Karpas-422 (cell line): ENCODE measurements at places on chromosomes 6 and 20. TPM values are rescaled to one million over a fixed set of nuclear protein-coding genes. Genes with fewer than 3 reads are reported as not detected.

DNA sequence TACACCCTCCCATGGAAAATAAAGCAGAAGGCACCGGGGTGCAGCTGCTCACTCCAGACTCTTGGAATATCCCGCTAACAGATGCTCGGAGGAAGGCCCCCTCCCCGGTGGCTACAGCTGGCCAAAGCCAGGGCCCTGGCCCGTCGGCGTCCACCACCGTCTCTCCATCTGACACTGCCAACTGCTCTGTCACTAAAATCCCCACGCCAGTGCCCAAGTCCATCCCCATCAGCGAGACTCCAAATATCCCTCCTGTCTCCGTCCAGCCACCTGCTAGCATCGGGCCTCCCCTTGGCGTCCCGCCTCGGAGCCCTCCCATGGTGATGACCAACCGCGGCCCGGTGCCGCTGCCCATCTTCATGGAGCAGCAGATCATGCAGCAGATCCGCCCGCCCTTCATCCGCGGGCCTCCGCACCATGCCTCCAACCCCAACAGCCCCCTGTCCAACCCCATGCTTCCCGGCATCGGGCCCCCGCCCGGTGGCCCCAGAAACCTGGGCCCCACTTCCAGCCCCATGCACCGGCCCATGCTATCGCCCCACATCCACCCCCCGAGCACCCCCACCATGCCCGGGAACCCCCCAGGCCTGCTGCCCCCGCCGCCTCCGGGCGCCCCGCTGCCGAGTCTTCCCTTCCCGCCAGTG lies 143.9 kb downstream of the SOBP start:
- no peaks in the 10 kb centered on the region for H3K4me1 ChIP-seq
- no peaks in the 10 kb centered on the region for H3K27me3 ChIP-seq
- peaks cover 9% of the 10 kb centered on the region; the same call in 1 of the 2 replicates for H3K36me3 ChIP-seq

- H3K27me3 ChIP-seq: peaks cover 5% of the 10 kb centered on the region; the same call in 1 of the 2 replicates
- no peak overlapping the region for H3K4me3 ChIP-seq
- no peak overlapping the region for H3K27ac ChIP-seq
- DNase-seq: no peak
- H3K36me3 ChIP-seq: no peaks in the 10 kb centered on the region
Measured at GRCh38 chr20:18225632-18226031, 62.7 kb upstream of the ZNF133 start.

GRCh38 chr20:967796-968742 lies 34.0 kb downstream of the RSPO4 start:
- no peaks in the 10 kb centered on the region for H3K4me1 ChIP-seq
- no peaks in the 10 kb centered on the region for H3K27me3 ChIP-seq
- no peak overlapping the region for H3K27ac ChIP-seq
- H3K4me3 ChIP-seq: no peak overlapping the region
- no peaks in the 10 kb centered on the region for H3K36me3 ChIP-seq

DNA sequence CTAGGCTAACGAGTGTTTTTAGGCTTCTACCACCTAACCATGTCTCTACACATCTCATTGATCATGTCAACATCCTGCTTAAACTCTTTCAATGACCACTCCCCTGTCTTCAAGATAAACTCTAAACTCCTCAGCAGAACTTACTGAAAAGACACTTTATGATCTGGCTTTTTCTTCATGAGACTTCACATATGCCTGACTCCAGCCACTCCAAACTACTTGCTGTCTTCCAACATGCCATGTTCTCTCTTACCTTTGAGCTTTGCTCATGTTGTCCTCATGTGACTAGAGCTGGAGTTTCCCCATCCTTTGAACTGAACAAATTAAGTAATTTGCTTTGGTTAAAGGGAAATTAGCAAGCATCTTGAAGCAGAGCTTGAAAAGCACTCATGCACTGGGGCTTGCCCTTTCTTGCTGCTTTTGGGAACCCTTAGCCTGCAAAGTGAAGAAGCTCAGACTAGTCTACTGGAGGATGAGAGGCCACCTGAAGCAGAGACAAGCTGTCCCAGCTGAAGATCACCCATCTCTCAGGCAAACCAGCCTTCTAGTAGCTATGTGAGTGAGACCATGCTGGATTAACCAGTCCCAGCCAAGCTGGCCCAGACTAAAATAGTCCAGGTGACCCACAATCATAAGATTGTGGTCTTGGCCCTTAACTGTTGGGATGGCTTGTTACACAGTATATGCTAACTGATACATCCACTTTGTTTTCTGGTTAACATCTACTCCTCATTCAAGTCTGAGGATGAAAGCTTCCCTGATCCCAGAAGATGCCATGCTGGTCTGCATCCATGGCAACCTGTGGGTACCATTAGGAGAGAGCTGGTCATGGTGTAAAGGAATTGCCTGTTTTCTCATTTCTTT lies 235.8 kb downstream of the GMPR start:
- no peak for DNase-seq
- H3K27me3 ChIP-seq: no peaks in the 10 kb centered on the region
- H3K27ac ChIP-seq: no peak overlapping the region

DNA sequence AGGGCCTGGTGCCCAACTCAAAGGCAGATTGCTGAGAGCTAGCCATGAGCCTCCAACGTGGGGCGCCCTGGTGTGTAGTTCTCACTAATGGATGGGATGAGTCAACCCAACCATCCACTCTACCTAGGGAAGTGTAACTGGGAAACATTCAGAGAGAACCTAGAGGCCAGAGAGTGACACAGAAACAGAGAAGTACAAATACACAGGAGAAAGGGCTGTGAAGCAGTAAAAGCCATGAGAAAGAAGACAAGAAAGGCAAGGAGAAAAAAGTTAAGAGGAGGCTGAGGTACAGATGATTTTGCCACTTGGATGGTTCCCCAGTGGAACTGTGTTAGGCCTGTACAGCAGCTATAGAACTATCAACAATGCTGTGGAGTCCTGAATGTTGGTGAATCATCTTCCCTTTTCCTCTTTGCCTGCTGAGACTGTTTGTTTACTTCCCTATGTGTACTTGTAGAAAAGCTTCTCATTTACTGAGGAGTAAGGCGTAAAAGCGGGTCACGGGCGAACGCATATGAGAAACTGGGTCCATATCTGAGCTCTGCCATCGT lies 39.0 kb downstream of the MAN1A1 start:
- no peak overlapping the region for H3K27ac ChIP-seq
- no peaks in the 10 kb centered on the region for H3K36me3 ChIP-seq

SLC22A16 gene
- not detected in 2 replicates for total RNA-seq

NMBR gene
- not detected in 2 replicates for total RNA-seq

KCNK5 gene
- not detected in 2 replicates for total RNA-seq

ULBP1 gene
- 1.0 and 5.1 TPM in 2 replicates for total RNA-seq
